Cortex of kidney (tissue), 1 donor: ENCODE measurements at places on chromosomes 11 and 22.

GRCh38 chr11:106998116-106998915 is 20.0 kb downstream of the GUCY1A2 start:
- DNase-seq, result no peak

GRCh38 chr11:6333095-6333494 is 12.8 kb upstream of the CAVIN3 start:
- DNase-seq, result no peak

DNA sequence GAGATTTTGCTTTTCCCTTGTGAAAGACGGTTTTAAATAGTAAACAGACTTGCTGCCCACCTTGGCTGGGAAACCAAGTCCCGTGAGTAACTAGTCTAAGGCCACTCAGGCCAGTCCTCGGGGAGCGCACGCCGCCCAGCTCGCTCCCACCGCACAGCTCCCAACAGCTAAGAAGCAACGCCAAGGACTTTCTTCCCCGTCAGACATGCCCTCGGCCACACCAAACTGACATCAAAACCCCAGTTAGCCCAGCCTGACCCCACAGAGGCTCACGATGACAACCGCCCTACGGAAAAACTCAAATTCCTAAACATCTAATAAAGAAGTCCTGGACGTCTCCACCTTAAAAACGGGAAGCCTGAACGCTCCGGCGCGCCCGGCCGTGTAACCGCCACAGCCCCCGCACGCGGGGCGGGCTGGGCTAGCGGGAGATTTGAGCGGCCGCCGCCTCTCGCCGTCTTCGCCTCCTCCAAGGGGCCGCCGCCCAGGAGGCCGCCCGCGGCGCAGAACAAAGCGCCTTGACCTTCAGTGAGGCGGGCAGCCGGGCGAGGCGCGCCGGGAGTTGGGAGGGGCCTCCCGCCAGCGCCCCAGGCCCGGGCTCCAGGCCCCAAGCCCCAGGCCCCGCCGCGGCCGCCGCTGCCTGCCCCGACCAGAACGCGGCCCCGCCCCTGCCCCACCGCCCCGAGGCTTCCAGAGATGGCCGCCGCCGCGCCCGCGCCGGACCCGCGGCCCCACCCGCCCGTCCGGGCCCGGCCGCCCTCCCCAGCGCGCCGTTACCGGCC is 486 bp downstream of the NAP1L4 start:
- DNase-seq, result no peak

DNA sequence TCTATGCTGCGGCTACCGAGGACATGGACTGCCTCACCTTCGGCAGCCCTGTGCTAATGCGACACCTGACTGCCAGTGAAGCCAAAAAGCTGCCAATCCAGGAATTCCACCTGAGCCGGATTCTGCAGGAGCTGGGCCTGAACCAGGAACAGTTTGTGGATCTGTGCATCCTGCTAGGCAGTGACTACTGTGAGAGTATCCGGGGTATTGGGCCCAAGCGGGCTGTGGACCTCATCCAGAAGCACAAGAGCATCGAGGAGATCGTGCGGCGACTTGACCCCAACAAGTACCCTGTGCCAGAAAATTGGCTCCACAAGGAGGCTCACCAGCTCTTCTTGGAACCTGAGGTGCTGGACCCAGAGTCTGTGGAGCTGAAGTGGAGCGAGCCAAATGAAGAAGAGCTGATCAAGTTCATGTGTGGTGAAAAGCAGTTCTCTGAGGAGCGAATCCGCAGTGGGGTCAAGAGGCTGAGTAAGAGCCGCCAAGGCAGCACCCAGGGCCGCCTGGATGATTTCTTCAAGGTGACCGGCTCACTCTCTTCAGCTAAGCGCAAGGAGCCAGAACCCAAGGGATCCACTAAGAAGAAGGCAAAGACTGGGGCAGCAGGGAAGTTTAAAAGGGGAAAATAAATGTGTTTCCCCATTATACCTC is 3.3 kb downstream of the FEN1 start:
- no peak for DNase-seq

DNA sequence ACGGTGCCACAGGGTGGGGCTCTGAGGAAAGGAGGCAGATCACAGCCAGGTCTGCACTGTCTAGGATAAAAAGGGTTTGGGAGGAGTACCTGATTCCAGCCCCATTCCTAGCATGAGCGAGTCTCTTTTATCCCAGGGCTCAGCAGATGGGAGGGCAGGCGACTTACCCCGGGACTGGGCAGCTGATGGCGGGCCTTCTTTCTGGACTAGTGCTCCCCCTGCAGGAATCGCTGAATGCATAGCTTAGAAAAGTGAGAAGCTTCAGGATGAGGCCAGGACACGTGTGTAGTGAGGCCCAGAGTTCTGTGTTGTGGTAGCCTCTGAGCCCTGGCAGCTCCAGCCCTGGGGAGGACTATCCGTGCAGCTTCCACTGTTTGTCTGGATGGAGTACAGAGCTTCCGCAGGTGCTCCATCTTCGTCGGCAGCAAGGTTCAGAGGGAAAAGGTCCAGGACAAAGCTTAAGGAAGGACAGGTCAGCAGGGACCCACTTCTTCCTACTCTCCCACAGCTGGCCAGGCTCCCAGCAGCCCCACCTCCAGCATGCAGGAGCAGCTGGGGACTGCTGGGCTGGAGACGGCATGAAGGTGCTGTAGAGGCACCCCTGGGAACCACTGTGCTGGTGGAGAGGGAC is 30.4 kb downstream of the COMMD9 start:
- no peak for DNase-seq

- no peak for DNase-seq
These were observed 8.8 kb downstream of the NXPE4 start for GRCh38 chr11:114586797-114587196.

- no peak for DNase-seq
These were observed 30.6 kb upstream of the TMPRSS4 start for GRCh38 chr11:118046051-118046963.
